ENCODE measurements at places on chromosomes 3 and 15.

GRCh38 chr3:54131890-54132289, 9.5 kb downstream of the CACNA2D3 start:
- DNase-seq = no peak

DNA sequence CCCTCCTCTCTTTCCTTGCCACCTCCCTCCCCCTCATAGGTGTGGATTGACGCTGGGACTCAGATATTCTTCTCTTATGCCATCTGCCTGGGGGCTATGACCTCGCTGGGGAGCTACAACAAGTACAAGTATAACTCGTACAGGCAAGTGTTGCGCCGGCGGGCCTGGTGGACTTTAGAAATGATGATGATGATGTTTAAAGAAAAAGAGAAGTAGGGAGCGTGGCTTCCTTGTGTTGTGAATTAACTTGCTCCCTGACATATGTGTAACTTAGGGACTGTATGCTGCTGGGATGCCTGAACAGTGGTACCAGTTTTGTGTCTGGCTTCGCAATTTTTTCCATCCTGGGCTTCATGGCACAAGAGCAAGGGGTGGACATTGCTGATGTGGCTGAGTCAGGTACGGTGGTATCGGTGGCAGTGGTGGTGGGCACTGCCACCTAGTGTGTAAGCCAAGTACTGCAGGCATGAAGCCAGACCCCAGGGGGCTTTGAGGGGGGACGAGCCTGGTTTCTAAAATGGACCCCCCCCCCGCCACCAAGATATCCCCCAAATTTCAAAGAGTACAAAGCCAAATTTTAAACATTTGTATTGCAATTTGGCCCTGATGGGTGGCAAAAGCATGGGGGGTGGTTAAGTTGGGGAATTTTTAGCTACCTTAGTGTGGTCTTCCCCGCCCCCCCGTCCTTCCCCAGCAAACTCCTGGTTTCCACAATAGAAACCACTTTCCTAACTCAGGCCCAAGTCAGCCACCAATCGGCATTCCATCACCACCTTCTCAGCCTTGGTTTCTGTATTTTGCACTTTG, 65.6 kb downstream of the SLC6A6 start:
- DNase-seq = peak; percentile 11

GRCh38 chr3:172814738-172815137, 64.2 kb downstream of the ECT2 start:
- DNase-seq = no peak

DNA sequence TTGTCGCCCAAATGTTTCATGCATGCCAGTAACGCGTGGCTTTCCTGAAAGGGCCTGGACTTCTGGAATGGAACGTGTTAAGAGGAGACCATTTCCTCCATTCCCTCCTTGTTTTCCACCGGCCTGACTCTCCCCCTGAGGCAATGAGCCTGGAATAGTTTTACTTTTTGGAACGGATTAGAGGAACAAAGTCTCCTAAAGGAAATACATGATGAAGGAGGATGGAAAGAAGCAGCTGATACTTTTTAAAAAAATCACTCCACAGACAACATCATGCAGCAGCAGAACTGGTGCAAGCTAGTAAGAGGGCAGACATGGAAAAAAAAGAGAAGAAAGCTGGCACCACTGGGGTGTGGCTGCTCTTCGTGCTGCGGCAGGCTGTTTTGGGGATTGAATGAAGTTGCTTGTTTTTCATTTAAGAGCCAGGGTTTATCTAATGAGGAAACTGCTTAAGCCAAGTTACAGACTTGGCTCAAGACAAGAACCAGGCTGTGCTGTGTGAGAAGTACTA, 3.6 kb upstream of the KBTBD12 start:
- DNase-seq = no peak

- DNase-seq = no peak
Measured at GRCh38 chr3:13348661-13349396, 71.3 kb downstream of the NUP210 start.

DNA sequence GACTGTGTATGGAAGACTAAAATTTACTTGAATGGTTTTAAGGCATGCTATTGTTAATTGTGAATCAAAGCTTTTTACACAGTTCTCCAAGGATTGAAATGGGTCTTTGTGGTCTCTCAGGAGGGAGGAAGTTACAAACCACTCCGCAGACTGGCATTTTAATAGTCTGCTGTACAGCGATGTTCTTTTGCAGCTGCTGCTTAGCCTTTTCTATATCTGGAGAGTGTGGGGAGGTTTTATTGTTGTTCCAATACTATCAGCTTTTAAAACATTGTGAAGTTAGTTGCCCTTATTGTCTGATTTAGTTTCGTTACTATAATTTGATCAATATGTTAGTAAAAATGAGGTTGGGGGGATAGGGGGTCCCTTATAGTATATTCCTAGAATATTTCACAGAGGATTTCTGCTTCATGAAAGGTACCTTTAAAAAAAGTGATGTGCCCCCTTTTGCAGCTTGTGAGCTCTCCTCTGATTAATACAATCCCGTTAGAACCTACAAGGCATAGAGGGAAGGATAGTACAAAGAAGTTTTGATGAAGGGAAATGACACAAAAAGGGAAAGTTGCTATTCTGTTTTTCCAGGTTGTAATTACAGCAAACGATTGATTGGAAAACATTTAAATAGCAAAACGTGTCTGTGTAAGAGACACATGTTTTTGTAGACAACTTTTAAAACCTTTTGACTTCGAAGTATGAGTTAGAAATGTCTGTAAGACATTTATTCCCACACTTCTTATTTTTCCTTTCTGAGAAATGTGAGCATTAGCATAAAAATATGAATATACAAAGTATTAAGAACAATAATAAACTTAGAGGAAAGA, 158.3 kb upstream of the CGNL1 start:
- DNase-seq = no peak

DNA sequence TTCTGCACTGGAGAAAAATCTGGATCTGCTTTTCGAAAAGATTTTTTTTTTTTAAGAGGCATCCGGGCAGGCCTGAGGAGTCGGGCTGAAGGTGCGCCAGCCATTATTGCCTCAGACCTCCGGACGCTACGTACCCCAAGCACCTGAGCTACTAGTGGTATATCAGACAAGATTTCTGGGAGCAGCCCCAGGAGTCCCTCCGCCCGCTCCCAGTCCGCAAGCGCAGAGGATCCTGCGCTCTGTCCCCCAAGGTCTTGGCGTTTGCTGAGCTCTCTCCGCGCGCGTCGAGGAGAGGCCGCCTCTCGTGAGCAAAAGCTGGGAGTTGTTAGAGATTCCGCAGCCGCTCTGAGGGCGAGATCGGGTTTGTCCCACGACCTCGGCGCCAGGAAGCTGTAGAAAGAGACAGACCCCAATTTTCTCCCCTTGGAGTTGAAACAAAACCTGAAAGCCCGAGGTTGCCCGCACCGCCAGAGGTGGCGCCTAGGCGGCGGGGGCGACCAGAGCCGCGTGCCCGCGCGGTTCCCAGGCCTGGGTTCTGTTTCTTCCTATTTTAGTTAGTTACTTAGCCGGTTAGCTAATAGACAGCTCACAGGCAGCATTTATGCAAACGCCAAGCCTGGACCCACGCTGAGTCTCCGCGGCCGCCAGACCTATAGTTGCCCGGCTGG, 72.5 kb upstream of the POLG start:
- no peak for DNase-seq

- DNase-seq = no peak
Measured at GRCh38 chr3:177262396-177262795, 65.1 kb upstream of the TBL1XR1 start.

DNA sequence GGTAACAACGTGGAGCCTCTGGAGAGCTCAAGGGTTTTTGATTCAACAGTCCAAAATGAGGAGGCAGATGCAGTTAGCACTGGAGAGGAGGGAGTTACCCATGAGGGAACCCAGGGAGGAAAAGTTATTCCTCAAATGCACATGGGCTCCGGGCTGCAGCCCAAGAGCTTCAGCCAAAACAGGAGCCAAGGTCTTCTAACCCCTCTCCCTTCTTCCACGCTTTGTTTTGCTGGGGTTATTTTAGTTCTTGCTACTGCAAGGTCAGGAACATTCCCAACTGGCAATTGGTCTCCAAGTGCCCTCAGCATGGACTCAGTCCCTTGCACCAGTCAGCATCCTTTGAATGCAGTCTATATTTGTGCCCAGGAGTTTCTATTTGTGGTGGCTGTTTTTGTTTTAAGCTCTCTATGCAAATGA, 90.0 kb downstream of the TGFBR2 start:
- DNase-seq = no peak

- no peak for DNase-seq
Measured at GRCh38 chr15:63509955-63510940, 5.9 kb downstream of the USP3 start.

GRCh38 chr3:4600493-4600892, 107.3 kb downstream of the ITPR1 start:
- DNase-seq = no peak

GRCh38 chr3:4582624-4583023, 89.5 kb downstream of the ITPR1 start:
- no peak for DNase-seq

DNA sequence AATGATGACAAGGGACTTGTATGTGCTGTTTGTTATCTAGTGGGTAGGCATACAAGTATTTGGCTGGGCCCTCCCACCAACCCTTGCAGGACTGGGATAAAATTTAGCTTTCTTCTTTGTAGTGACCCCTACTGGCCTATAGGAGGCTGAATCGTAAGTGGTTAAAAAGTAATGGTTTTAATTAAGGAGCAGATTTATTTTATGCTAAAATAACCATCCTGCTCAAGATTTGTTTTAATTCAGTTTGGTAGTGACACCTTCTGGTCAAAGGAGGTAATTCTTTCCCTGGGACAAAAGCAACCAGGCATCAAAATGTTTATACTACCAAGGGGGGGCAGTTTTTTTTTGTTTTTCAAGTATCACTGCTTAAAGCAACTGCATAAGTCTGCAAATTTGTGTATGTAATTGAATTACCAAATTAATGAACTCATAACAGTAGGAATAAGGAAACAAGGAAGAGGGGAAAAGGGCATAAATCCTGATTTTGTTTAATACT, 70.7 kb downstream of the TOP2B start:
- DNase-seq = peak; percentile 19

- DNase-seq = peak; percentile 66
Measured at GRCh38 chr3:186849374-186849975, 7.0 kb downstream of the ADIPOQ start.

GRCh38 chr3:146164971-146165769, 4.2 kb upstream of the PLOD2 start:
- DNase-seq = no peak

DNA sequence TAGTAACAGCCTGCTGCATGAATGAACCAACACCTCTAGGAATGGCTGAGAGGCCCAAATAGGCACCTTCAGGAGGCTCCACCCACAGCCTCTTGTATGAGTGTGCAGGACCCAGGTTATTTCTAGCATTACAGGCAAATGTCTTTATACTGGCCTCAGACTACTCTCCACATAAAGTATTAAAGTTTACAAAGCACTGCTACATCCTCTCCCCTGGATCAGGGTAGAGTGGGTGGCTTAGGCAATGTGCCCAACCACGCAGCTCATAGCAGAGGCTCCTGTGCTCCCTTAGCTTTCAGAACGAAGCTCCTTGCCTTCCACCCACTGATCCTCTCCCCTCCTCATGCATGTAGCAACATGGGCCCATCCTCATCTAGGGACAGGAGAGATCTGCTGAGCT, 16.3 kb downstream of the TMEM43 start:
- DNase-seq = no peak

- no peak for DNase-seq
Measured at GRCh38 chr15:60678632-60679031, 199.7 kb upstream of the ICE2 start.

GRCh38 chr3:48232734-48233133, 8.2 kb upstream of the ZNF589 start:
- peak; percentile 54 for DNase-seq

- DNase-seq = no peak
Measured at GRCh38 chr15:60074181-60074885, 70.2 kb downstream of the FOXB1 start.

DNA sequence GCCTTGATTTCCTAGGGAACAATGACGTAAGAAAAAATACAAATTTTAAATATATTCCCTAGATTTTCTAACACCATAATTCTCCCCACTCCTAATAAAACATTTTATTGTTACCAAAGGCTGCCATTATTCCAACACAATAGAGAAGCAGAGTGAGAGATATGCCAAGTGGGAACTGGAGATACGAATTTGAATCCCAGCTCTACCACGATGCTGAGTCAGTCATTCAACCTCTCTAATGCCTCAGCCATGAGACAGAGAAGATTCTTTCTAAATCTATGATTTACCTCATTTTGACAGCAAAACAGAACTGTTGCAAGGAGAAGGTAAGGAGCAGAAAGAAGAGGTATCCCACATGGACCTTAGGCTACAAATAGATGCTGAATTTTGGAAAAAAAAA, 112.5 kb downstream of the IGF2BP2 start:
- DNase-seq = no peak

DNA sequence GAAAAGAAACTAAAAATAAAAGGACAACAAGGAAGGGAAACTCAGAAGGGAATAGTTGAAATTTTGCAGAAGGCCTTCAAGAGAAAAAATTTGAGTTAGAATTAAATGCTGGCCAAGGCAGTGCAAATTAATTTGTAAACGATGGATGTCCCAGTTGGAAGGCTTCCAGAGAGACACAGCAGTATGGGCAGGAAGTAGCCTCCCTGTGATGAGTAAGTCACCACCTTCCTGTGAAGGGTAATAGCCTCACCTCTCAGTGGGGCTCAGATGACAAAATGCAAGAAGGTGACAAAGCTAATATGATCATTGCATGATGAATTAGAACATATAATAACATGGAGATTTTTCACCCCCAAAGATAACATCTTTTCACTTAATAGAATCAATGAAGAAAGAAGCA, 27.3 kb upstream of the TMCO5A start:
- no peak for DNase-seq

DNA sequence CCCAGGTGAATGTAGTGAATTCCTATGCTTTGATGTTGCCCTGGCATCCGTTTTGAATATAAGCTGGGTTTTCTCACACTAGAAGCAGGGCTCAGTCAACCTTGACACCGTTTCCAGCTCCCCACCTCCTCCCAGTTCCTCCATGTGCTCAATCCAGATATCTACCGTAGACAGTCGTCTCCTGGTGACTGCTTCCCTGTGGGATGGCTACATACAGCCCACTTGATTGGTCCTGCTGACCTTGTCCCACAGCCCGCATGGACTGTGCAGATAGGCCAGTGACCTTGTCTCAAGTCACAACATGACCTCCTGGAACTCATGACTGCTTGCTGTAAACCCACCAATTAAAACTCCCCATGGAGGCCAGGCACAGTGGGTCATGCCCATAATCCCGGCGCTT, 8.1 kb downstream of the SEMA7A start:
- no peak for DNase-seq

- DNase-seq = peak; percentile 14
Measured at GRCh38 chr3:44712455-44713075, at the start of gene ZNF502. TSS of gene ZNF502 (plus strand) at chr3:44712660. CDS start at chr3:44720262, 7,602 bp downstream.

GRCh38 chr15:26682598-26683164, 90.2 kb downstream of the GABRB3 start:
- DNase-seq = no peak

DNA sequence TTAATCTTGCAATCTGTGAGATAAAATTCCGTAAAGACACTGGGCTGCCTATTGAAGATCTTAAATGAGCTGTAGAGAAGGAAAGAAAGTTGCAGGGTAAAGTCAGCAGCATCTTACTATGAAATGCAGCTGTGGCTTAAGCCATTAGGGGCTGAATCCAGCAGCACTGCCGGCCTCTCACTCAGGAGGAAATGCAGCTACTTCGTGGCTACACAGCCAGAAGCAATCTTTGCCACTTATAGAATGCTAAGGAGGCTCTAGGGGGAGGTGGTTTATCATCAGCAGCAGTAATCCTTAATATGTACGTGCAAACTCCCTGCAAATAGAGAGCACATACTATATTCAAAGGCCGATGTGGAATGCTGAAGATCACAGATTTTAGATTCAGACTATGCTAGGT, 19.1 kb upstream of the MCTP2 start:
- DNase-seq = no peak
